ENCODE measurements at places on chromosomes 7 and 10.

DNA sequence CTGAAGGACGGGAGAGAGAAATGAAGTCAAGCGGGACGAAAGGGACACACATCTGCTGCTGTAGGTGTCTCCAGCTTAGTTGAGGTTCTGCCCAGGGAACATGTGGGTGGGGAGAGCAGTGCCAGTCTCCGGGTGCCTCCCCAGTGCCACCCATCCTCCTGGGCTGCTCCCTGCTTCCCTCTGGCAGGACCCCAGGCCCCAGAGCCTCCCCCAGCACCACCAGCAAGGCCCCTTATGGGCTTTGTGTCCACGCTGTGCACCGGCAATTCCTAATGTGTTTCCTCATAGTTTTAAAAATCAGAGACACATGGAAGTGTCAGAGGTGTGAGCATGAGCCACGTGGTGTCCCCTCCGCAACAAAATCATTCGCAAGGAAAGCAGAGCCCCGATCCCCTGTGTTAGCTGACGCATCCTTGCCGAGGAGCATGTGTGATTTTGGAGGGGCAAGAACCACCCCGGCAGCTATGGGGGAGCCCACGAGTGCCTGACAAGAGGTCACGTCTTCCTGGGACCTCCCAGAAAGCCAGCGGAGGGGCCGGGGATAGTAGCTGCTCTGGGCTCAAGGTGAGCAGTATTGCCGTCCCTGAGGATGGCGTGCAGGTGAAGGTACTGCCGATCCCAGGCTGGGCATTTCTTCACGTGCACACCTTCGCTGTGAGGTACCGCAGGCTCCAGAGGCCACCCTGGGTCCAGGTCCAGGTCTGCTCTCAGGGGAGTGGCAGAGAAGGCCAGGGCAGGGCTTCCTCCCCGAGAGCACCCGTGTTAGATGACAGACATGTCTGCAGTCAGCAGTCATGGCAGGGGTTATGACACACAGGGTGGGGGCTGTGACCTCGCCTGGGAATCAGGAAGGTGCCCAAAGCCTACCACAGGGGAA lies 448.2 kb upstream of the FOXK1 start:
- no peak for DNase-seq

GRCh38 chr10:69069090-69070042 lies 18.5 kb upstream of the SRGN start:
- no peak for DNase-seq

DNA sequence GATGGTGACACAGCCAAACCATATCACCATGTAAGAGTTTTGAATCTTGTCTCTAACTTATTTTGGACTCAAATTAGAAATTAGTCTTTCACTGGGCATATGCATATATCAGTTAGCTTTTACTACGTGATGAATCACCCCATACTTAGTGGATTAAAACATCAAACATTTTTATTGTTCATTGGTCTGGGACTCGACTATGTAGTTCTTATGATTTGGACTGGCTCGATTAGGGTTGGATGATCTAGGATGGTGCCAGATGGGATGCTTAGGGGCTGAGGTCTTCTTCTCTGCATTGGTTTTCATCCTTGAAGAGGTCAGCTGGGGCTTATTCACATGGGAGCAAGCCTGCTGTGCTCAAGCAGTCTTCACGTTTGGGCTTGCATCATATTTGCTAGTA lies 264.9 kb downstream of the EXOC4 start:
- DNase-seq, result no peak

DNA sequence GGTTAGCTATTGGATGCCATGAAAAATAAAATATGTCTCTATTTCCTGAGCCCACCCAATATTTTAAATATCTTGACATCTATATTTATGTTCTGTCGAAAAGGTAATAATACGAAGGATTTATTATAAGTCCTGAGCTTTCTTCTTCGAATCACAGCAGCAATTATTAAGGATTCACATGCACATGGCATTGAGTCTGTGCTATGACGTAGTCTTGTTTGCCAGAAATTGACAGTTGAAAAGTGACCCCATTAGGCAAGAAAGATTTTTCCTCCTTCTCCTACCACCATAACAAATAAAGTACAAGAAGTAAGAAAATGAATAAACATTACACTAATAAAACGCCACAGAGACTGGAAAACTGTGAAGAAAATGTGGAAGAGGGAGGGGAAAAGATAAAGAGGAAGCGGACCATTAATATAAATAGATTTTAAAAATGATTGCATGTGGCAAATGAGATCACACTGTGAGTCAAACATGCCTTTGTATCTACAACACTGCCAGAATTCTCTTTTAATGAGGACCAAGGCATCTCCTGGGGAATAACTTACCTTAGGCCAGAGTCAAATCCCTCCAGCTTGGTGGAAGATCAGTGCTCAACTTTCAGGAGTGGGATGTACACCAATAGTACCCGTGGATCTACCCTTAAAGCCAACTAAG lies 21.6 kb downstream of the FZD1 start:
- peak; percentile 46 for DNase-seq

- no peak for DNase-seq
Observed at GRCh38 chr10:65827359-65827758, 1098.5 kb upstream of the LRRTM3 start.

- no peak for DNase-seq
Observed at GRCh38 chr10:85667638-85668233, 698.9 kb downstream of the GRID1 start.

DNA sequence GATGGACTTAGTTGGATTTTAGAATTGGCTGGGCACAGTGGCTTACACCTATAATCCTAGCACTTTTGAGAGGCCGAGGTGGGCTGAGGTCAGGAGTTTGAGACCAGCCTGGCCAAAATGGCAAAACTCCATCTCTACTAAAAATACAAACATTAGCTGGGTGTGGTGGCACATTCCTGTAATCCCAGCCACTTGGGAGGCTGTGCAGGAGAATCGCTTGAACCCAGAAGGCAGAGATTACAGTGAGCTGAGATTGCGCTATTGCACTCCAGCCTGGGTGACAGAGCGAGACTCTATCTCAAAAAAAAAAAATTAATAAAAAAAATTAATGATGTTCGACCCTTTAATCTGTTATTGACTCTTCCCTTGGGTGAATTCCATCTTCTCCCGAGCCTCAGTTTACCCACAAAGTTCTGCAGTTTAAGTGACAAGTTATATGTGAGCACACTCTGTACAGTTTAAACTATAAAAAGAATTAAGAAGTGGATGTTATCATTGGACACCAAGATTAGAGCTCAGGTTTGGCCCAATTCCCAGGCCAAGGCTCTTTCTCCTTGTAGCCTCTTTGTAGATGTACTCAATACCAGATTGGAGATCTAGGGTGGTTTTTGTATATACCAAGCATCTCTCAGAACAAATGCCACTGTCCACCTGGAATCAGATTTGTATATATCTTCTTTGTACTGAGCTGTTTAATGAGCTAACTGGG lies 15.0 kb downstream of the KAT6B start:
- DNase-seq, result peak; percentile 76

DNA sequence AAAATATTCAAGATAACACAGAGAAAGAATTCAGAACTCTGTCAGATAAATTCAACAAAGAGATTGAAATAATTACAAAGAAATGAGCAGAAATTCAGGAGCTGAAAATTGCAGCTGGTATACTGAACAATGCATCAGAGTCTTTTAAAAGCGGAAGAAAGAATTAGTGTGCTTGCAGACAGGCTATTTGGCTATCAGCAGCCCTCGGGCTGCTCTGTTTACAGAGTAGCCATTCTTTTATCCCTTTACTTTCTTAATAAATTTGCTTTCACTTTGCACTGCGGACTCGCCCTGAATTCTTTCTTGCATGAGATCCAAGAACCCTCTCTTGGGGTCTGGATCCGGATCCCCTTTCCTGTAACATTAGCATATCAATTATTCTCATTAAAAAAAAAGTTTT lies 1040.0 kb downstream of the SORCS3 start:
- peak; percentile 4 for DNase-seq

DNA sequence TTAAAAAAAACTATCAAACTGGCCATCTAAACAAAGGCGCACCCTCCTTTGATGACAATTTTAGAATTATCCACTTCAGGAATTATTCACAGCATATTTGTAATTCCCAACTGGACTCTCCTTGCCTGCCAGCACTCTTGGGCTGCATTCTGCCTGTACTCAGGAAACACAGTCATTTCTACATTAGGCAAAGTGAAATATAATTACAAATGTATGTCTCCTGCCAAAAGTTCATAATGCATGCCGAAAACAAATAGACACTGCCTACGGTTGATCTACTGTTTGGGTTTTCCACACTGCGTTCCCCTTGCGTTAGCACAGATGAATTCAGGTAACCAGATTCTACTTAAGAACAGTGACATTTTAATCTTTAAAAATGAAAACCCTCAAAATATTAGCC lies 1.9 kb downstream of the HGF start:
- DNase-seq, result peak; percentile 84

DNA sequence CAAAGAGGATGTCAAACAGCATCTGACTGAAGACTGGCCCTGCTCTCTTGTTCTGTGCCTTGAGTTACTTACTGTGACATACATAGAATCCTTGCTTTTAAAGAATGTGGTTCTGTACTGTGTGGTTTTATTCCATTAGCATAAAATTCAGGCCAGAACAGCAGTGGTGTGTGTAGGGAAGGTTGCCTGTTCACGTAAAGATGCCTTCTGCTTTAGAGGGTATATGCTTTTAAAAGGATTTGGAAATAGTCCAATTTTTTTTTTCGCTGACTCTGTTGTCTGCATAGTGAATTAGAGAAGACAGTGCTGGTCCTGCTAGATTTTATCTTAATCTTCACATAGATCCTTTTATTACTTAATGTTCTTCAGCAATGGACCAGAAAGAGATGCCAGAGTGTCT lies 470.8 kb upstream of the SEMA3A start:
- no peak for DNase-seq

GRCh38 chr7:7706101-7706511 lies 12.3 kb downstream of the RPA3 start:
- no peak for DNase-seq

GRCh38 chr7:30177186-30177585 lies 42.4 kb downstream of the MTURN start:
- DNase-seq, result no peak

- peak; percentile 28 for DNase-seq
Observed at GRCh38 chr10:484925-485661, 204.4 kb downstream of the DIP2C start.

- DNase-seq, result no peak
Observed at GRCh38 chr10:47164800-47165128, 135.2 kb upstream of the GDF10 start.

DNA sequence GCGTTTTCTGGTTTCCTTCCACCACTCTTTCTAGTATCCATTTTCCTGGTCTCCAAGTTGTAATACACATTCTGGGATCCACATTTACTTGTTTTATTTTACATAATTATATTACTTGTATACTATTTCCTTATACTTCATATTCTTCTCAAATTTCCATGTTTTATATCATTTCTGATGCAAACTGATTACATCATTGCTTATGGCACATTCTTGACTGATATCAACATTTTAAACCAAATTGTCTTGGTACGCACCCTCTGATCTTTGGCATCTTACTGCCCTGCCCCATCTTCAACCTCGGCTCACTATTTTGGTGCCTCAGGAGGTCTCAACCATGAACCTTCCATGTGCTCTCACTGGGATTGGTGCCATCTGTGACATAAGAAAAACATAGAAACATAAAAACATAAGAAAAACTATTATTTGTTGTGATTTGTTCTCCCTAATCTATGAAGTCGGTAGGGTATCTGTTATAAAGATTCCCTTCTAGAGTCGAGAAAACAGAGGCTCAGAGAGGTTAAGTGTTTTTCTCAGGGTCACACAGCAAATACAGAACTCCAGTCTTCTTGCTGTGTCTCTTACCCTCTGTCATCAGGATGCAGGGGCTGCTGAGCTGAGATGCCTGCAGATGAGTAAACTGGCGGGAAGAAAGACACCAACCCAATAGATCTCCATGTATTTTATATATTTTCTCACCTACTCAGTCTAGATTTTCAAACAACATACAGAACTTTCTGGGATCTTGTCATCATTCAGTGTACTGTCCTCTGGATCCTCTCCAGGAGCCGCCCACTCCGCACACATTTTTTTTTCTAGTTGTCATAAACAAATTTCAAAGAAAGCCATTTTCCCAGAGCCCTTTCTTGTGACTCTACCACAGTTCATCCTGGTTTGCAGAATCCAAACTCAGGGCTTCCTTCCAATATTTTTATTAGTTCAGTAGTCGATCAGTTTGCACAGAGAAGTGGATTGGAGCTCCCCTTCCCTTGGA lies 79.5 kb downstream of the PARP12 start:
- no peak for DNase-seq

GRCh38 chr10:101766753-101767599 lies 8.9 kb downstream of the FGF8 start:
- DNase-seq, result no peak

GRCh38 chr7:15507171-15507570 lies 54.6 kb downstream of the AGMO start:
- no peak for DNase-seq

DNA sequence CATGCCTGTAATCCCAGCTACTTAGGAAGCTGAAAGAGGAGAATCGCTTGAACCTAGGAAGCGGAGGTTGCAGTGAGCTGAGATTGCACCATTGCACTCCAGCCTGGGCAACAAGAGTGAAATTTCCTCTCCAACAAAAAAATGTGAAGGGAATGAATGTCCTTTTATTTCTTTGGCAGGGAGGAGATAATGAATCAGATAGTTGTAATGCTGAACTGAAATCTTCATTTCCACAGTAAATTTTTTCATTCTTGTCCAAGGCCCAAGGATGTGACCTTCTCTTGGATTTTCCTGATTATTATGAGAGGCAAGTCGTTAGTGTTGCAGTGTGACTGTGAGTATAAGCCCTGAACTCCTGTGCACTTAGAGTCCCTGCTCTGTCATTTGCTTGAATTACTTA lies 13.6 kb downstream of the STAMBPL1 start:
- DNase-seq, result peak; percentile 74

DNA sequence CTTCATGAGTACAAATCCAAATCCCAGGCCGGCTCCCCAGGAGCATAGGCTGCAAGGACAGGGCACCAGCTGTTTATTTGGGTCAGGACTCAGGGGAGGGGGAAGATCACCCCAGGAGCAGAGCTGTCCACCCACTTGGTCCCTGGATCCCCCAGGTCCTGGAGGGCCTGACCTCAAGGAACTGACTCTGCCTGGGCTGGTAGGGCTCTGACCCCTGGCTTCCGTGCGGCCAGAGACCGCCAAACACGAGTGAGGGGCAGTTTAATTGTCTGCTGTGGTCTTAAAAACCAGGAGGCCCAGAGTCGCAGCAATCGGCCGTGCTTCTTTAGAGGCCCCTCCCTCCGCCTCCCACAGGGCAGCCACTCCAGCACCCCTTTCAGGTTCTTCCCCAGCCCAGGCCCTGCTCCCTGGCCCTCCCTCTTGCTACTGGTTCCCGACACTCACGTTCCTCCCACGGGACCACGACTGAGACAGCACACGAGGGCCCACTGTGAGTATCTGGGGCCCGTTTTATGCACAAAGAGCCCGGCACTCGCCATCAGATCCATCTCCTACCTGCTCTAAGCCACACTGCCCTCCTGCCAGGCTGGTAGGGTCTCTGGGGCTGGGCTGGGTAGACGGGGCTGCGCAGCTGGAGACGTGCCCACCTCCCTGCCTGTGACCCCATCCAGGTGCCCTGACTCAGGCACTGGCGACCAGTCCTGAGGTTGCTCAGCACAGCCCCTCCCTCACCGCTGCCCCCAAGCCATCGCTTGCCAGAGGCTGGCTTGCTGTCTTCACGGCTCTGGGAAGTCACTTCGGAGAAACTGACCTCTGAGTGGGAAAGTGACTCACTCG lies 30.0 kb upstream of the CFAP46 start:
- no peak for DNase-seq

GRCh38 chr10:22560096-22560912 lies 154.1 kb downstream of the PIP4K2A start:
- DNase-seq, result no peak

All from fibroblast of the aortic adventitia (primary cell).